ENCODE measurements at places on chromosomes 4 and X.
A peak's percentile ranks its signal among the peaks of the same experiment; 100 is the strongest.

- no peak for DNase-seq
Measured at GRCh38 chrX:146055733-146056132, 238.1 kb downstream of the SLITRK2 start.

- no peak for DNase-seq
Measured at GRCh38 chrX:34350561-34351335, 218.6 kb upstream of the FAM47A start.

DNA sequence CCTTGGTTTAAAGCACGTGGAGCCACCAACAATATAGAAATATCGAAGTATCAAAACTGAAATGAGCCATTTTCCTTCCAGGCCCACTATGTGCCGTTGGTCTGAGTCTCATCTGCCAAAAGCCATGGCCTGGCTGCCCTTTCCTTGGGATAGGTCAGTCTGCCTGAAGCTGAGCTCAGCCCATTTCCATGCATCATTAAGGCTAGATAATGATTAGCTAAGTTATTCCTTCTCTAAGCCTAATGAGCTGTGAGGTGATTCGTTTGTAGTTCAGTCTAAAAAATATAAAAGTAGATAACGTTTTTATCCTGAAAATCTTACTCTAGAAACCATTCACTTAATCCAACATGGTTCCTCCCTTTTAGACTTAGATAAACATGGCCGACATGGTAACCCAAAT is 936.2 kb upstream of the LCORL start:
- no peak for DNase-seq

- no peak for DNase-seq
Measured at GRCh38 chr4:2790583-2791517, 2.0 kb upstream of the SH3BP2 start.

GRCh38 chrX:19225909-19226308 is 103.6 kb upstream of the ADGRG2 start:
- DNase-seq, result no peak

- DNase-seq, result peak; percentile 85
Measured at GRCh38 chrX:19682712-19683331, 167.5 kb upstream of the MAP3K15 start.

DNA sequence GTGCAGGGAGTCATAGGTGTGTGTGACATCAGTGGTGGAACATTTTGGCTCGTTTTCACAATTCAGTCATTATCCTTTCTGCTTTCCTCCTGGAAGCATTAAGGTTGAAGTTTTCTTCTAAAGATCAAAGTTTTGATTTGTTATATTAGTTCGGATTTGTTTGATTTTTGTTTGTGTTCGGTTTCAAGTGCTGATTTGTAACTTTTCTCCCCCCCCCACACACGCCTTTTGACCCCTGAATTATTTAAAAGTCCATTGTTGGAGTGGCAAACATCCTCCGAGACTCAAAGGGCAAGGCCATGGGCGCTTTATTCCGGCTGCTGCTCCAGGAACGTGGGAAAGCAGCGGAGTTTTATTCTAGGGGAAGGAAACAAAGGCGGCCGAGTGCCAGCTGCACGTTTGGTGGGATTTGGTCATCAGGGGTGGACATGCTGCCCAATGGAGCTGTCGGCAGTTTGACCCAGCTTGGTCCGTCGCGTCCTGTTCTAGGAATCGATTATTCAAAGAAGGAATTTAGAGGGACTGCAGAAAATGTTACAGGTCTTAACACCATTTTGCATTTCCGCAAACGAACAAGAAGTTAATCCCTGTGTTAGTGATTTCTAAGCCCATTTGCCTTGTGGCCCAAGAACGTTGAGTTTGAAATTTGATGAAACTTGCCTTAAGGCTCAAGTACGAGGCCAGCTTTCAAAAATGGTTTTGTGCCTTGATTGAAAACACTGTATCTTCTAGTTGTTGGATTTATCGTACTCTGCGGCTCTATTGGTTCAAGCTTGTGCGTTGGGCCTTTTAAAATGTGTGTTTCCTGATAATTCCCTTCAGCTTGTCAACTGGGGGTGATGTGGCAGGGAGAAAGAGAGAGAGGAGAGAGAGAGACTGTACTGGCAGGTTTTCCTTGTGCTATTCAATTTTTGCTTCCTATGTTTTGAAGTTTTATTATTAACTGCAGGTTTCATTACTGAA is 565 bp upstream of the ZNF41 start:
- no peak for DNase-seq
